ENCODE measurements at places on chromosomes 7 and 10.
A peak's percentile ranks its signal among the peaks of the same experiment; 100 is the strongest.

DNA sequence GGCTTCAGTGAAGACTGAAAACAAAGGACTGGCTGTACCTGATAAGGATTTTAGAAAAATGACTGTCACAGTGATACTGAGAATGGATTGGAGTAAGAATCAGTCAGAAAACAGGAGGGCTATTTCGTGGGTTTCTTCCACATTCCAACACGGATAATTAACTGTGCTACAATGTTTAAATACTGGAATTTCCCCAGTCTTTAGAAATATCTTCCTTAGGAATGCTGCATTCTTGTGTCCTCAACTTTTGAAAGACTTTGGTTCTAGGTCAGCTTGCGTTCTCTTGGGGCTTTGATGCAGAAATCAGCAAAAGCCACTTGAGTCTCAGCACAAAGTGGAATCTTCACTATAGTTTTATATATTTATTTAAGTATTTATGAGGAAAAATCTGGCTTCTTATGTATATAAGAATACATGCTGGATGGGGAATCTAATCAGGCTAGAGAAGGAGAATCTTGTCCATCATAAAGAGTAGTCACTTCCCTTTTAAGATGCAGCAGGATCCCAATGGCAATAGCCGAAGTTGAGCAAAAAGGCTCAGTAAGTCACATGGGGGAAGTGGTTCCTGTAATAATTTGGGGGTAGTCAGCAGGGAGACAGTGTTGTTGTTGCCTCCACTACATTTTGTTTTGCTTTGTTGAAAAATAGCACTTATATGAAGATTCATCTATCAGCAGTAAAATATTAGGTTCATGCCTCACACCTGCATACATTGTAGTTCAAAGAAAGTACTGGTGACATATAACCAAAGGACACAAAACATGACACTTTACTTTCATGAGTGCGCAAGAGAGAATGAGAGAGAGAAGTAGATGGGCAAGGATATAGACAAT, 86.0 kb downstream of the CH25H start:
- DNase-seq, result peak; percentile 84

DNA sequence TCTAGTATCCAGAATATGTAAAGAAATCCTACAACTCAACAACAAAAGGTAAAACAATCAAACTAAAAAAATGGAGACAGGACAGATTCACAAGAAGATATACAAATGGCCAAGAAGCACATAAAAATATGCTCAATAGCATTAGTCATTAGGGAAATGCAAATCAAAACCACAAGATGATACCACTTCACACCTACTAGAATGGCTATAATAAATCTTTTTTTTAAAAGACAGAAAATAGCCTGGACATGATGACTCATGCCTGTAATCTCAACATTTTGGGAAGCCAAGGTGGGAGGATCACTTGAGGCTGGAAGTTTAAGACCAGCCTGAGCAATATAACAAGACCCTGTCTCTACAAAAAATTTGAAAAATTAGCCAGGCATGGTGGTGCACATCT, 27.9 kb upstream of the CHCHD3 start:
- no peak for DNase-seq

DNA sequence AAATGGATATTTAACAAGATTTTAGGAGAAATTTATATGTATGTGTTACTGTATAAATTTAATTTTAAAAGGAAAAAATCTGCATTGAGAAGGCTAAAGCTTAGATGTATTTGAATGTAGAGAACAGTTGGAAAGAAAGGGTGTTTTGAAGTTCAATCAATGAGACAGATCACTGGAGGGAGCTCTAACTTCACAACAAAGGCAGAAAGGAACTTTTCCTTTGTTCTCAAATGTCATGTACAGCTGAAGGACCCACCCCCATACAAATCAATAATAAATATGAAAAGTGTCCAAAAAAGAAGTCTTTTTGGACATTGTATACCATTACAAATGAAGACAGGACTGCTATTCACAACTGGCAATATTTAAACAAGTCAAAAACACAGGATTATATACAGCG, 403.4 kb downstream of the DNAJB9 start:
- no peak for DNase-seq

GRCh38 chr10:5434017-5434753, 21.8 kb downstream of the NET1 start:
- DNase-seq, result peak; percentile 35

DNA sequence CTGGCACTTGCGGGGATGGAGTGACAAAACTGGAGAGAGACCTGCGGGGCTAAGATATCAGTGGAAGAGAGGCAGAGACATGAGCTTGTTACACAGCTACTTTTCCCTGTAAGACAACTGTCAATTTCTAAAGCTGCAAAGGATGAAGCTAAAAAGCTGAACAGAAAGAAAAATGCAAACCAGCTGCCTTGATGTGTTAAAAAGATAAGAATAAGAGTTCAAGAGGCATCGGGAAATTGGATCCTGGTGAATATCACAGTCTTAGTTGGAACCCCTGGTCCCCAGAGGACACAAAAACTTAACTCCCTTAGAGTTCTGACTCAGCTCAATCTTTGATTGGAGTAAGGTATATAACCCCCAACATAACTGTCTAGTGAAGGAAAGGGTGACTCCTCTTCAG, 38.8 kb downstream of the VPS41 start:
- DNase-seq, result no peak

GRCh38 chr10:59934701-59935100, 28.3 kb upstream of the CCDC6 start:
- peak; percentile 73 for DNase-seq

DNA sequence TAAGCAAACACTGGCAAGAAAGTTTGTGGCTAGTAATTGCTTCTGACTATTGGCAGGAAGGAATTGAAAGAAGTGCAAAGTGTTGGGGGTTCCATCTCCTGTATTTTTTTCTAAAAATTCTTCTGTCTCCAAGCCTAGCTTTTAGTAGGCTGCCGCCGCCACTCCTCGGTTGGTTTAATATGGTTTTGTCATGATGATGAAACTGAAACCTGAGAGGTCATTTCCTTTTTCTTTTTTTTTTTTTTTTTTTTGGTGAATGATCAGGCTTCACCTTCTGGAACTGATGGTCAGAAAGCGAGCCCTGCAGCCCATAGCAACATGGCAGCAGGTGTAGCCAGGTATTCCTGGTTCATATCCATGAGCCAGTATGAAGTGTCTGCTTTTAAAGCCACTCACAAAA, 75.3 kb upstream of the AGBL3 start:
- peak; percentile 22 for DNase-seq

DNA sequence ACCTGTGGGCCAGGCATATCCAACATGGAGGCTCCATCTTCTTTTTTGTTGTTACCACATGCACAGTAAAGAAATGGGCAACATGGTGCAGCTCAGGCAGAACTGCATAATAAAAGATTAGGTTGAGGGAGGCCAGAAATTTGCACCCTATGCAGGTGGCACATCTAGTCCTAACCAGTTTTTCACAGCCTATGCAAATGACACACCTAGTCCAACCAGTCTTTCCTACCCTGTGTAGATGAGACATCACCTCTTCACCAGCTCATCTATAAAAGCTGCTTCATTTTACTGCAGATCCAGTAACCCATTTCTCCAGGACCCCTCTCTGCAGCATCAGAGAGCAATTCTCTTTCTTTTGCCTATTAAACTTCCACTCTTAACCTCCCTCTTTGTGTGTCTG, 411.0 kb upstream of the PCDH15 start:
- DNase-seq, result no peak

DNA sequence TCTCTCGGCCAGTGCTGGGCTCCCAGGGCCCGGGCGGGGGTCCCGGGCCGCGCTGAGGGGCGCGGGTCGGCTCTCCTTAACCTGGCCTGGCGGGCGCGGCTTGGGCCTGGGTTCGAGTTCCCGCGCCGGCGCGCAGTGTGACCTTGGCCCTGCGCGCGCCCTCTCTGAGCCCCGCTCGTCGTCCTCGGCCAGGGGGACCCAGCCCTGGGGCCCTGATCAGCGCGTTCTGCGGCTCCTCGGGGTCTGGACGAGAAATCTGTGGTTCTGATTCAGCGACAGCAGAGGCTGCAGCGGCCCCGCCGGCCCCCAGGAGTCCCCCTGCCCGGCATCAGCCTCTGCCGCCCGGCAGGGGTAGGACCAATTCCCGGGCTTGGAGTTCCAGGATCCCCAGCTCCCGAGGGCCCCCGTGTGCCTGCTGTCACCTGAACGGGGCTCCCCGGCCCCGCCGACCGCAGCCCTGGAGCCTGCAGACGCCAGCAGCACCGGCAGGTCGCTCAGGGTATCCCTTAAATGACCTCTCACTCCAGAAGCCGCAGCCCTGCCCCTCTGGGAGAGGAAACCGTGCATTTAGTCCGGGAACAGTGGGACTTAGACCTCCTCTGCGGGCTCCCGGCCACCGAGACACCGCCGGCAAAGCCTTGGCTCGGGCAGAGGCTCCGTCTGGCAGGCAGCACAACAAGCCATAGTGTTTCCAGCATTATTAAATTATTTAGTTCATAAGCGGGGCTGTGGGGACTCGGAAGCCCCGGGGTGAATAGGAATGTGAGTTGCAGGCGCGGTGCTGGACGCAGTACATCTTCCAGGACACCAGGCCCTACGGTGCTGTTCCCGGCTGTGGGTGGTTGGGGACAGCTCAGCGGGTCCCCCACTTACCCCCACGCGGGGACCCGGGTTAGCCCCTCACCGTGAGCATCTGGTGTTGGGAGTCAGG, 572 bp downstream of the CHST12 start:
- no peak for DNase-seq

DNA sequence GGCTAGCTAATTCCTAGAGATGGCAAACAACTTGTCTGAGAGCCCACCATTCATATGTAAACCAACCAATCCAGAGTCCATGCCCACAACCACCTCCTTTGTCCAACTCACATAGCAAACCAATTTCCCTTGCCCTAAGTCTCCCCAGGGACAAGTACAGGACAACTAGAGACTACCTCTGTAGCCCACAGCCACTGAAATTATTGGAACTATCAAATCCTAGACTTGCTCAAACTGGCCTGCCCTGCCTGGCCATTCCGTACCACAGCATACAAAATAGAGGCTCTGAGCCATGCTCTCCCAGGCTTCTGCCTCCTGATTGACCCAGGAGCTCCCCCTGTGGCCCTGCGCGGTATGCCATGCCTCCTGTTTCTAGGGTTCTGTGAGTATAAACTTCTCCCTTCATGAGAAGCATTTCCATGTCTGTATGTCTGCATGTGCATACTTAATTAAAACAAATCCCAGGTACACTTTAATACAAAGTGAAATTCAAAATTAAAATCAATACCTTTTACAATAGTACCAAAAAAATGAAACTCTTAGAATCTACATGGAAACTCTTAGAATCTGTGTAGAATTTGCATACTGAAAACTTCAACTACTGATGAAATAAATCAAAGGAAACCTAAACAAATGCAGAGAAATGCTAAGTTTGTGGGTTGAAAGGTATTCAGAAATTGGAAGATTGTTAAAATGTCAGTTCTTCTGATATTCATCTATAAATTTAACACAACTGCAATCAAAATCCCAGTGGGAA, 4.0 kb upstream of the HECW1 start:
- peak; percentile 60 for DNase-seq

DNA sequence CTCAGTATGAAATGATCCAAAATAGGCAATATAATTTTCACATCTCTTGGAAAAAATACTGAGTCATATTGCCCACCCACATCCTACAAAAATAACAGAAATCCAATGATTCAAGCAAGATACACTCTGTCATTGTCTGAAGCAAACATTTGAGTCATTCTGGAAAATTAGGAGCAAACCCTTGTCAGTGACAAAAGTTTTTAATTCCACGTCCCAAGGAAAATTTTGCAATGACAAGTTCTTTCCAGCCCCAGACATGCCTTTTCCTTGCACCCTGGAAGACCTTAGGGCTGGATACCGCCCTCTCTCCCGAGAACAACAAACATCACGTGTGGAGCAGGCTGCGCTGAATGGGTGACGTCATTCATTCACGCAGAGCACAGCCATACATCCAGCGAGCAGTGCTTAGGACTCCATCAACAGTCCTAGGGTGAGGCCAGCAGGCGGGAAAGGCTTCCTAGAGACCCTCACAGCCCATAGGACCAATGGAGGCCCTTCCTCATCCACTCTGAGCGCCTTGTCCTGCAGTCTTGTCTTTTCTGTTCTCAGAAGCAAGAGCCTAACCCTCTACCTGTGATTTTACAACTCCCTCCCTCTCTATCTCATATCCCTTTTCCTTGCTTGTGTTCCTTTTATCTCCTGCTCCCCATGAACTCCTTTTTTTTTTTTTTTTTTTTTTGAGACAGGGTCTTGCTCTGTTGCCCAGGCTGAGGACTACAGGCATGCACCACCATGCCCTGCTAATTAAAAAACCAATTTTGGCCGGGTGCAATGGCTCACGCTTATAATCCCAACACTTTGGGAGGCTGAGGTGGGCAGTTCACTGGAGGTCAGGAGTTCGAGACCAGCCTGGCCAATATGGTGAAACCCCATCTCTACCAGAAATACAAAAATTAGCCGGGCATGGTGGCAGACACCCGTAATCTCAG, 23.5 kb upstream of the KDM7A start:
- DNase-seq, result no peak

DNA sequence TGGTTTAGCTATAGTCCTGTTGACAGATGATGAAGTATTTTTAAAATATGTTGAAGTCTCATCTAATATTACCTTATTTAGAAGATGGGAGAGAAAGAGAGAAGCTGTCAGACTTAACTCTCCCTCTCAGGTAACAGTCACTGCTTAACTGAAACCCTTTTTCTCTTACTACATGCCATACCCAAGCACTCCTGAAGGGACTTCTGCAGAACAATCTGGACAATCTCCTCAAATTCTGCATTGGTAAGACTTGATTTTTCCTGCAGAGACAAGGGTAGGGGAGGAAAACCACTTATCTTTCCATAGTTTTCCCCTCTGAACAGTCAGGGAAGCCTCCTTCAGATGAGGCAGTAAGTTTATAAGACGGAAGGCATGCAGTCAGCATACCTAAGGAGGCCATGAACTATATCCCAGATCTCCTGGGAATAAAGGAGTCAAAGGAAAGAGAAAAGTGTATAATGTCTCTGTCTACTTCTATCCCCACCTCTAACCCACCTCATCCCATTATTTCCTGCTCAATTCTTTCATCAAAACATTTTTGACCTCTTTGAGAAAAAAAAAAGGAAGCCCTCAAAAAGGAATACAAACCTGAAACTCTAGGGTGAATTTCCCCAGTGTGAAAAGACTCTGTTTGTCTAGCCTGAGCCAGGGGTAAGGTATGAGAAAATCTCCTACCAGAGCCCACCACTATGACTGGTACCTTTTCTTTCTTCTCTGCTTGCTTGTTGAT, 9.4 kb downstream of the ZCWPW1 start:
- no peak for DNase-seq

- DNase-seq, result no peak
These were observed 494.4 kb downstream of the XPNPEP1 start for GRCh38 chr10:109428775-109429491.

- DNase-seq, result no peak
These were observed 12.2 kb downstream of the ZNF488 start for GRCh38 chr10:47371629-47372485.

- no peak for DNase-seq
These were observed 1.2 kb downstream of the TASOR2 start for GRCh38 chr10:5685764-5686240.

- DNase-seq, result no peak
These were observed 271.2 kb downstream of the NEBL start for GRCh38 chr10:20625868-20626267.

DNA sequence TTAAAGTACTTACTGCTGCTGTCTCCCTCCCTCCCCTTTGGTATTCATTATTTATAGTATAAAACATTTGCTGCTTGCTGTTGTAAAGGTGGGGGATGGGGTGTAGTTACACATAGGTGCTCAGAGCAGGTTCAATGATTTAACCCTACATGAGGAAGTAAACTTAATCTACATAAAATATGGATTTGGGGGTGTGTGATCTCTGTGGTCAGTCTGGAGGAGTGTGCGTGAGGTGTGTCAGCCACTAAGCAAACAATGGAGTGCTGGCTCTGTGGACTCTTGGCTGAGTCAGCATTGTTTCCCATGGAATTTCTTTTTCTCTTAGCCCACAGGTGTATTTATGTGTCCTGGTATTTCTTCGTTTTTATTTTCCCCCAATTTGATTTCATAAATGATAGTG, 133.9 kb downstream of the AUTS2 start:
- DNase-seq, result no peak
